Activated T-helper 1 cell treated with Interleukin-2 at 50 U/mL for 16 hours (primary cell): ENCODE measurements at places on chromosomes 4 and X.

DNA sequence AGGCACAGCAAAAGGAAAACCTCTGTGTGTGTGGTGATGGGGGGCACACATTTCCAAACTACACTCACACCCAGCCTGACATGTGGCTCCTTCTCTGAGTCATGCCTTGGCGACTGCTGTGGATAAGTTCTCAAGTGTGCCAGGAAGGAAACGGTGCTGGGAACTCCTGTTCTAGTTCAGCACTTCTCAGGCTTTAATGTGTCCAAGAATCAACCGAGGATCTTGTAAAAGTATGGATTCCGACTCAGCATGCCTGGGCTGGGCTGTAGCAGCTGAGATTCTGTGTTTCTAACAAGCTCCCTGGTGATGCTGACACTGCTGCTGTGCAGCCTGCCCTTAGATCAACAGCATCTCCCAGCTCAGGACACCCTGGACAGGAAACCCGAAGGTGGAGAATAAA, 20.2 kb downstream of the CLNK start:
- no peak for DNase-seq

GRCh38 chrX:53831662-53832635, 145.4 kb upstream of the HUWE1 start:
- peak; percentile 13 for DNase-seq

DNA sequence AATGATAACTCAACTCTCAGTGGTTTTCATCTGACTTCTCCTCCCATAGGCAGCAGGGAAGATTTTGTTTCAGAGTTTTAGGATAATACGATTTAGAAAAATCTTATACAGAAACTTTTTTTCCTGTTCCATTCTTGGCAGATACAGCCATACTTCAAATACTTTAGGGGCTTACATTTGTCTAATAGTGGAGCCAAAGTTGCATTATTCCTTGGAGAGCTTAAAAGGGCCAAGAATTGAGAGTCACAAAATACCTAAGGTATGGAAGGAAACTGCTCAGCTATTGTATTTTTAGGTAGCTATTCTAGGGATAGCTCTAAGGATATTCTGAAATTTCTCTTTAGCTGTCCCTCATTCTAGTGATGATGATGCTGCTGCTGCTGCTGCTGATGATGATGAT, 132.9 kb upstream of the PTCHD1 start:
- DNase-seq = no peak

GRCh38 chr4:48033825-48034413, 17.3 kb downstream of the NIPAL1 start:
- peak; percentile 9 for DNase-seq
